ENCODE measurements at places on chromosomes 3 and 15.
A peak's percentile ranks its signal among the peaks of the same experiment; 100 is the strongest.

DNA sequence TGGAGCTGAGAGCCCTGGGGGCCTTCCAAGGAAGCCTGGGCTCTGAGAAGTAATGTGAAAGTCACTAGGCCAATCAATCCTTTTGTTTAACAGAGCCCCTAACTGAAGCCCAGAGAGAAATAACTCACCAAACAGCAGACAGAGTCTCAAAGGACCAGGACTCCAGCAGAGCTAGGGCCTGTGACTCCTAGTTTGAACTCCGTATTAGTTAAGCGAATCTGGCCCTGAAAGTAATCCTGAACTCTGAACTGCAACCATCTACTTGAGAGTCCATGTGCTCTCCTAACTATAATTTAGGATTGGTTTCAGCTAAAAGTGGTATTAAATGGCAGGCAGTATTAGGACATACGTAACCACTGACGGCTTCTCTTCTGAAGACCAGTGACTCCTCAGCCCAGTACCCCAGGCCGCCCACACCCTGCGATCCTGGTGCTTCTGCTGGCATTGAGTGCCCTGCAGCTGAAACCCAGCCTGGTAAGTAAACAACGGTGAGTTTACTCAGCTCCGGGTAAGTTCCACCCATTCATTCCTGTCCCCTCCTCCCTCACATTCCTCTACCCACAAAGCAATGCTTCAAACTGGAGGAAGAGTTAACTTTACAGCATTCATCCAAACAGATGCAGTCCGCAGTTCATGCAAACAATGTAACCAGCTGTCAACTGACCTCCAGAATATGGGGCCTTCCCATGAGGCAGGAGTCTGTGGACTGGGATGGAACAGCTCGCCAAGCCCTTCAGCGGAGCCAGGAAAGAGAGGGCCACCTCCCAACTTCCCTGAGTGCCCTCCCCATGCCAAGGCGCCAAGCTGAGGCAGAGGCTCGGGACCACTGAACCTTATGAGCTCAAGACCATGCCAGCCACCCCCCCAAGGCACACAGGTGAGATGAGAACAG, 7.3 kb downstream of the MYO5C start:
- no peak for DNase-seq

DNA sequence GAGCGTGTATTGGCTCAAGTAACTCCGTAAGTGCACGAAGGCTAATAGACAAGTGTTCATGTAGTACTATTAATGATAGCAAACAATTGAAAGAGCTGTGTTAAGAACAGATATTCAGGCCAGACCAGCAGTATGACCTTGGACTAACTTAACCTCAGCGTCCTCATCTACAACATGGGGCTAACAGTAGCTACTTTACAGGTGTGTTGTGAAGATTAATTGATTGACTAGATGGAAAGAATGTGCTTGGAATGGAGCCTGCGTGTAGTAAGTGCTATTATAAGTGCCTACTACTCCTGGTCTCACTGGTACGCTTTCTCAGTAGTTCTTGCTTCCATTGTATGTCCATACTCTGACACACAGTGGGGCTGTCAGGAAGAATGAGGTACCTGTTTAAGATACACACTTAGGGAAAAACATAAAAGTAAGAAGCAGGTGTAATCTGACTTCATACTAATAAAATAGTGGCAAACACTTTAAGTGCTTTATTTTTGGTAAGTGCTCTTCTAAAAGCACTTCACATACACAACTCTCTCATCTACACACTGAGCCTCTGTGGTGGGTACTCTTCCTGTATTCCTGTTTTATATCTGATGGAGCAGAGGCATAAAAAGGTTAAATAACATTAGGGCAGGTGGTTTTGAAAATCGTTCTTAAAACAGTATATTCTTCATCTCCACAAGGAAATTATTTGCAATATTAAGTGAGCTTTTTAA, 24.3 kb upstream of the FBXL22 start:
- DNase-seq = no peak

- DNase-seq = no peak
Observed at GRCh38 chr3:194158942-194159439, 23.0 kb downstream of the HES1 start.

GRCh38 chr3:126891791-126892190, 91.1 kb upstream of the PLXNA1 start:
- DNase-seq = no peak

GRCh38 chr15:69508659-69509058, 56.0 kb downstream of the RPLP1 start:
- no peak for DNase-seq

DNA sequence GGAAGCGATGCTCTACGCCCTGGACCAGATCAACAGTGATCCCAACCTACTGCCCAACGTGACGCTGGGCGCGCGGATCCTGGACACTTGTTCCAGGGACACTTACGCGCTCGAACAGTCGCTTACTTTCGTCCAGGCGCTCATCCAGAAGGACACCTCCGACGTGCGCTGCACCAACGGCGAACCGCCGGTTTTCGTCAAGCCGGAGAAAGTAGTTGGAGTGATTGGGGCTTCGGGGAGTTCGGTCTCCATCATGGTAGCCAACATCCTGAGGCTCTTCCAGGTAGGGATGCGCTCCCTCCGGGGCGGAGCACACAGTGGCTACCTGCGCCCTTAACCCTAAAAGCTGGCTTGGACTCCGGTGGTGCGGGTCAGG, 698 bp downstream of the GRM7 start:
- DNase-seq = no peak

GRCh38 chr3:134018406-134018805, 11.3 kb downstream of the SLCO2A1 start:
- no peak for DNase-seq

DNA sequence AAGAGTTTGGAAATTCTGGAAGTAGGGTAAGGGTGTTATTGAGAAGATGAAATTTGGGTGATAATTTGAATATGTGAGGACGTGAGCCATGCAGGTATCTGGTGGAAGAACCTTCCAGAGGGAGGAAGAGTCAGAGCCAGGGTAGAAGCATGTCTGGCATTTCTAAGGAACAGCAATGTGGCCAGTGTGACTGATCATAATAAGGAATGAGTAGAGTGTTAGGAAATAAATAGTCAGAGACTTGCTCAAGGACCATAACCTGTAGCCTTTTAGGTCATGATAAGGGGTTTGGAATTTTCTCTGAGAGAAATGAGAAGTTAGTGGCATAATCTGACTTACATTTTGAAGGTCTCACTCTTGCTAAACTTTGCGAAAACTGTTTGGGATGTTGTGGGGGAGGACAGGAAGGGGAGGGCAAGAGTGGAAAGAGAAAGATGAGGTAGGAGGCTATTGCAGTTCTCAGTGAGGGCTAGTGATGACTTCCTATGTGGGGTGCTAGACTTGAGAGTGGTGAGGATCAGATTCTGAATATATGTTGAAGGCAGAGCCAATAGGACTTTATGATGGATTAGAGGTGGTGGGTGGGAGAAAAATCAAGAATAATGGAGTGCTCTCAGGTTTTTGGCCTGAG, 568.3 kb downstream of the AGBL1 start:
- no peak for DNase-seq

DNA sequence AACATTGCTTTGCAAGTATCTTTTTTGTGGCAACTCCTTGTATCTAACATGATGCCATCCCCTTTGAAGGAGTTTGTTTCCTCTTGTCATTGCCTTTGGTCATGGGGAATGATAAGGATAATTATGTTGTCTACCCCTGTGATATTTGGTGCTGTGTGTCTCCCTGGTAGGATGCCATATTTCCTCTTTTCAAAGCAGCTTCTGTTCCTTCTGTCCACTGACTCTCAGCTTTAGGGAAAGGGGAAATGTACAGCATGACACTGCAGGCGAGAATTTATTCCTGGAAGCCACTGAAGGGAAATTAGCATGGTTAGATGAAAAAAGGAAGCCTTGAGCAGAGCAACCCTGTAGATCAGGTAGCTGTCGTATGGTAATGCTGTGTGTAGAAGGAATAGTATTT, 576.7 kb downstream of the CADM2 start:
- DNase-seq = no peak

- no peak for DNase-seq
Observed at GRCh38 chr15:23467110-23467600, 20.1 kb upstream of the GOLGA6L2 start.

- DNase-seq = no peak
Observed at GRCh38 chr3:50237754-50238548, 1.9 kb downstream of the GNAI2 start.

- DNase-seq = no peak
Observed at GRCh38 chr15:40595773-40596172, 1.7 kb downstream of the KNL1 start.

DNA sequence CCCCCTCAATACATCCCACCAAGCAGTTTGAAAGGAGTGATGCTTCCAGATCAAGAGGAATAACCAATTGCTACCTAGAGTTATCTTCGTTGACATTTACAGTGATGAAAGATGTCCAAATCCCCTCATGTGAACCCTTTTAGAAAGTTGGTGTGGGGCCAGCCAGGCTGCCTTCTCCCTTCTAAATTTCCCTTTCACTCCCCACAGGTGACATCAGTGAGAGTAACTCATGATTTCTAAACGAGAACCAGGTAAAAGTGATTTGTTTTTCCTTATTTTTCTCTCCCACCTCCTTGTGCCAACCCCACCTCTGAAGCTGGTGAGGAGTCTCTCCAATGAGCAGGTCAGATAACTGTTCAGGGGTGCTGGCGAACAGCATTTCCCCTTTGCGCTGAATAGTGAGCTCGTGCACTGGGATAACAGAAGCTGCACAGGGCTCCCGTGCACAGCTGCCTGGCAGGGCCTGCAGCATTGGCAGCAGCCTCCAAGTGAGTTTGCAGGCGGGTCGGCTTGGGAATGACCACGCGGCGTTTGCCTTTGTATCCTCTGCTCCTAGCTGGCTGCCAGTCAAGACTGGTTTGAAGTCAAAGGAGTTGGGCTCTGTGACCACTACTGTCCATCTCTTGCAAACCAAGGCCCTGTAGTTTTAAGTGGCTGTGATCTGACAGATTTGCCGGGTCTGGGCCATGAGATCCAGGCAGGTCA, 70.2 kb upstream of the CORO2B start:
- DNase-seq = no peak

DNA sequence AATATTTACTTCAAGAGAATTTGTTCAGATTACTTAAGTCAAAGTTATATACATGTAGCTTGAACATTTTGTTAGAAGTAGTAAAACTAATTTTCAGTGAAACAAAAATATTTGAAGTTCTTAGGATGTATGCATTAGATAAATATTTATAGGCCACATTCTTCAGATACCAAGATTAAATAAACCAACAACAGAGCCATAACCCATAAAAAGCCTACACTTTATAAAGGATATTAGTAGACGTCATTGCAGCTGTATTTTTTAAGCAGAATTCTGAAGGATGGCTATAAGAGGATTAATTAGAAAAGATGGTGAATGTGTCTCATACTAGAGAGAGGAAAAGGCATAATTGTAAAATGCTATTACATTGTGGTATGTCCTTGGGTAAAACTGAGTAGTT, 449.7 kb upstream of the ALCAM start:
- DNase-seq = no peak

DNA sequence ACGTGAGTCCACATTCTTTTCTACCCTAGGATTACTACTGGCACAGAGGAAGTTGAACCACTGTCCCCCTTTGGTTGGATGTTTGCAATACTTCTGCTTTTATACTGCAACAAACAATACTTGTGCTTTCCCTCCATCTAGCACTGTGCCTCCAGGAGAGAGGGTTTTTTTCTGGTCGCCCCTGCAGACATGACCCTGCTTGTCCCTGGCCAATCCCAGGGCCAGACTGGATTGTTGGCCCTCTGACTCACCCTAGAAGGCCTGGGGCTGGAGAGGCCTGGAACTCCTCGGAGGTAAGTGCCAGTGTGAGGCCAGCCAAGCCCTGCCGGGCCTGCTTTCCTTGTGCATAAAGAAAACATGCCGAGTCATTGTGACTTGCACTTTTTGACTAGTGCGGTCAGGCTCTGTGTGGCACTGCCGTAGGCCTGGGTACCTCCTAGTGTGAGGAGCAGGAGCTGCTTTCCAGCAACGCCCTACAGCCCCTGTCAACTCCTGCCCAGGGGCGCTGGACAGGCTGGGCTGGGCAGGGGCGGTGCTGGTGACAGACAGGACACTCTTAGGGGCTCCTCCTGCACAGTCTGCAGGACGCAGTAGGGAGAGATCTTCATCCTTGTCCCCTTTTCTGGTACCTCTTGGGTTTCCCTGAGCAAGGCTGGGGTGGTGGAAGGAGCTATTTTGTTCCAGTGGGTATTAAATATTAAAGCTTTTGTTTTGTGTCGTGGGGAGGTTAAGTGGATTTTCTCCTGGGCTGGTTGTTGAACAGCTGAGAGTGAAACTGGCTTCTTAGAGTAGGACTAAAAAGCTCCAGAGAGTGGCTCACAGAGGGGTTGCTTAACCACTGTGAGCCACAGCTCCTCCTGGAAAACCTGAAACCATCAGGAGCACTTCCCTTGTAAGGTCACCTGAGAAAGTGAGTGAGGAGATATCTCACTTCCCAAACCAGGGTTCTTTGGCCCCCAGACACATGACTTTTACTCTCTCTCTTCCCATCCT, 14.4 kb upstream of the TKT start:
- DNase-seq = peak; percentile 75

- no peak for DNase-seq
Observed at GRCh38 chr15:70633103-70633831, 130.1 kb downstream of the UACA start.

- DNase-seq = no peak
Observed at GRCh38 chr3:16520241-16520969, 6.9 kb upstream of the RFTN1 start.

DNA sequence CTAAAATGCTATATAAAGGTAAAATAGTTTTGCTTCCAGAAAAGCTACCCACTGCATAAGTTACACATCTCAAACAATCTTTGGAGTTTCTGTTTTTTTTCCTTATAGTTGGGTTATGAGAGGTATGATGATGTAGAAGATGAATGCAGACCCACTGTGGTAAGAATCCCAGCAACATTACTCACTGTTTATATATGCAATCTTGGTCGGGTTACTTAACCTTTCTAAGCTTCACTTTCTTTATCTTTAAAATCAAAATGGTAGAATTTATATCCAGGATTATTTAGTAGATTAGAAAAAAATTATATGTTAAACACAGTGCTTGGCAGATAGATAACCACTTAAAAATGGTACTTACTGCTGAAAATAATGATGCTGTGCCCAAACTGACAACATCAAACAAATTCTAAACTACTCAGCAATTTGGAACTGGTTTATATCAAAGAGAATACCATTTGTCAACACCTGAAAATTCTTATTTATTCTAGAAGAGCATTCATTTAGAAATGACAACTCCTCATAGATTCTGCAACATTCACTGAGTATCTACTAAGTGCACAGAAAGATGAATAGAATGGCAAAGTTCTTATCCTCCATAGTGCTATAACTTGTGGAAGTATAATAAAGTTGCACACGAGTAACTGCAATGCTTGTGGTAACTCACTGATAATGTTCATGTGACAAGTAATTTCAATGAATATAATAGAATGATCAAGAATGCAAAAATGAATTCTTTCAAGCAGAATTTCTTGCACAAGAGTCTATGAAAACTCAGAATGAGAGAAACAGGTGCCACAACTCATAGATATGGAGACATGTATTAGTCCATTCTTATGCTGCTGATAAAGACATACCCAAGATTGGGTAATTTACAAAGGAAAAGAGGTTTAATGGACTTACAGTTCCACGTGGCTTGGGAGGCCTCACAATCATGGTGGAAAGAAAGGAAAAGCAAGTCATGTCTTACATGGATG, 129.0 kb upstream of the SLC7A14 start:
- DNase-seq = peak; percentile 64

GRCh38 chr15:52689562-52689961, 10.4 kb upstream of the ATOSA start:
- no peak for DNase-seq

- no peak for DNase-seq
Observed at GRCh38 chr15:85607141-85607806, 187.5 kb downstream of the KLHL25 start.

GRCh38 chr3:143247073-143247472, 127.5 kb downstream of the CHST2 start:
- DNase-seq = no peak
